Activated T-helper 17 cell treated with anti-CD3 and anti-CD28 coated beads, Interleukin-2, amount 50 U/mL, for 72 hours (primary cell): ENCODE measurements at places on chromosomes 1 and 21. TPM values are rescaled to one million over a fixed set of nuclear protein-coding genes. Genes with fewer than 3 reads are reported as not detected.

Gene CYP2J2
- 1.6 TPM for total RNA-seq

Gene TCEA3
- 33.2 TPM for total RNA-seq

Gene TLR5
- 0.34 TPM for total RNA-seq

- no peaks in the 10 kb centered on the region for H3K27me3 ChIP-seq
- H3K4me3 ChIP-seq: no peak overlapping the region
- H3K36me3 ChIP-seq: no peaks in the 10 kb centered on the region
- no peaks in the 10 kb centered on the region for H3K4me1 ChIP-seq
- no peak for ATAC-seq
Observed at GRCh38 chr1:238681021-238681420, 705.3 kb upstream of the CHRM3 start.

DNA sequence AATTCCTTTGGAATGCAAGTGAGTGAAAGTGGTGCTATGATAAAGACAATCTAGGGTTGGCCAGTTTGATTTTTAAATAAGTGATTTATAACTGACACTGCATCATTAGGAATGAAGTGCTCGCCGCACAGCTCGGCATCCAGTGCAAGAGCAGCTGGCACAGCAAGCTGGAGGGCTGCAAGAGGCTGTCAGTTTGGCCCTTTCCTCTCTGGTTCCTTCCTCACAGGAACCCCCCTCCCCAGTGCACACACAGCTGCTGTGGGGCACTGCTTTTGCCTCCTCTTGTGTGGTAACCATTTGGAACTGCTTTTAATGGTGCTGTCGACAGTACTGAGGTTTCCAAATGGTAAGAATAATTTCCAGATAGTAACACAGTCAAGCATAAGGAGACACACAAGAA lies 10.4 kb upstream of the BCAR3 start:
- H3K4me1 ChIP-seq: peaks cover 16% of the 10 kb centered on the region
- no peaks in the 10 kb centered on the region for H3K36me3 ChIP-seq
- peak overlapping the region; percentile 65 for H3K4me3 ChIP-seq
- H3K27ac ChIP-seq: no peak overlapping the region

- peaks cover 10% of the 10 kb centered on the region for H3K27me3 ChIP-seq
- no peak for ATAC-seq
- H3K36me3 ChIP-seq: no peaks in the 10 kb centered on the region
- H3K27ac ChIP-seq: no peak overlapping the region
- H3K4me3 ChIP-seq: no peak overlapping the region
Observed at GRCh38 chr21:44686843-44687561, 5.0 kb upstream of the KRTAP12-1 start.

DNA sequence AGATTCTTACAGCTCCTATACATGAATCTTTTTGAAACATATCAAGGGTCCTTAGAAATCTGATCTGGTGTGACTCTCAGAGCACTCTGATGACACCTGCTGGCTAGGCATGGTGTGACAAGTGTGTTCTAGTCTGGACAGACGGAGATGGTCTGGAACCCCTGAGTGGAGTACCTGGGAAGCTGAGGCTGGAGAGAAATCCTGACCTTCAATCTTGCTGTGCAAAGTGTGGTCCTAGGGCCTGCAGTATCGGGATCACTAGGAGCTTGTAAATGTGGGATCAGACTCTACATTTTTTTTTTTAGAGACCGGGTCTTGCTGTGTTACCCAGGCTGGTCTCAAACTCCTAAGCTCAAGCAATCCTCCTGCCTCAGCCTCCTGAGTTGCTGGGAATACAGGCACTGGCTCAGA lies 78.6 kb upstream of the SOD1 start:
- no peak overlapping the region for H3K4me3 ChIP-seq
- peaks cover 13% of the 10 kb centered on the region for H3K27me3 ChIP-seq
- H3K4me1 ChIP-seq: peaks cover 13% of the 10 kb centered on the region
- ATAC-seq: peak; percentile 74
- H3K36me3 ChIP-seq: no peaks in the 10 kb centered on the region

- no peak overlapping the region for H3K4me3 ChIP-seq
- H3K4me1 ChIP-seq: peaks cover 24% of the 10 kb centered on the region
- peaks cover 6% of the 10 kb centered on the region for H3K36me3 ChIP-seq
Observed at GRCh38 chr1:235951661-235952060, 85.0 kb upstream of the LYST start.

DNA sequence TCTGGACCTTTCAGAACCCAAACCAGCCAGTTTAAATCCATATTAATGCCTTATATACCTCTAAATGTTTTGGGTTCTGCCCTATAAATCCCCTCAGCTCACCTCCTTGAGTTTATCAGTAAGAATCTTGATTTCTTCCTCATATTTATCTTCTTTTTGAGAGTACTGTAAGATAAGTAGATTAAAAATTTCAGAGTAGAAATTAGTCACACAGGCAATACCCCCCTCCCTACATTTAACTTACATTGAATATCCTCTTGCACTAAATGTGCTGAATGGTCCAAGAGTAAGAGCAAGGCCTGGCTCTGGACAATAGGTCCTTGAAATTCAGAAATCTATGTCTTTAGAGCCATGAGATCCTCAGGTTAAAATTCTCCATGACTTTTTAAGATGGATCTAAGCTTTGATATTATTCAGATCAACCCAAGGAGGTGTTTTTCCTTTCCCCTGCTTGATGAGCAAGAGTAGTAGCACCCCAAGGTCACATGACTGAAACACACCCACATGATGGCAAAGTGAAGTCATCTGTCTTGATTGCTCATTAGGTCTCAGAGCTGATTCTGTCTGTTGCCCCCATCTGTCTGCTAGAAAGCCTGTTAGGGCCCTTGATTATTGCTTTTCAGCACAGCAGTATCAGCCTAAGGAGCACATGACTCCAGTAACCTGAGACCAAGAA lies 15.8 kb upstream of the NUP210L start:
- H3K4me3 ChIP-seq: peak overlapping the region; percentile 69
- peak overlapping the region; percentile 98 for H3K27ac ChIP-seq
- H3K27me3 ChIP-seq: no peaks in the 10 kb centered on the region
- H3K4me1 ChIP-seq: peaks cover 39% of the 10 kb centered on the region
- ATAC-seq: peak; percentile 99

- peaks cover 11% of the 10 kb centered on the region for H3K4me1 ChIP-seq
- no peak overlapping the region for H3K27ac ChIP-seq
- ATAC-seq: no peak
- H3K4me3 ChIP-seq: peak overlapping the region; percentile 86
Observed at GRCh38 chr1:206636671-206637070, 1.3 kb downstream of the DYRK3 start.

DNA sequence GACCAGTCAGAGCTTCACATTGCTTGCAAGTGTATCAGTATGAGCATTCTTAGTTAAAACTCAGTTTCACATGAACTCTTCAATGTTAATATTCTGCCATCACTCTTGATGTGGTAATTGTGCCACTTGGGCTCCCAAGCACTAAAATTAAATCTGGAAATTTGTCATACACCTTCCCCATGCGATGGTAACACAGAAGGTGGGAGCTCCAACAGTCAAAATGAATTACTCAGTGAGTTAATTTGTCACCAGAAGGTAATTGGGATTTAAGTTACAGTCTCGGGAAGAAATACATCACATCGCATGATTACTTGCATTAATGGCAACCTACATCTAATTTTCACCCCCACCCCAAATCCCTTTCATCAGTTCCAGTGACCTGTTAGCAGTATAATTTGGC lies 376.5 kb upstream of the DAB1 start:
- ATAC-seq: no peak
- H3K27ac ChIP-seq: no peak overlapping the region
- H3K4me3 ChIP-seq: no peak overlapping the region
- H3K36me3 ChIP-seq: no peaks in the 10 kb centered on the region
- no peaks in the 10 kb centered on the region for H3K27me3 ChIP-seq

DNA sequence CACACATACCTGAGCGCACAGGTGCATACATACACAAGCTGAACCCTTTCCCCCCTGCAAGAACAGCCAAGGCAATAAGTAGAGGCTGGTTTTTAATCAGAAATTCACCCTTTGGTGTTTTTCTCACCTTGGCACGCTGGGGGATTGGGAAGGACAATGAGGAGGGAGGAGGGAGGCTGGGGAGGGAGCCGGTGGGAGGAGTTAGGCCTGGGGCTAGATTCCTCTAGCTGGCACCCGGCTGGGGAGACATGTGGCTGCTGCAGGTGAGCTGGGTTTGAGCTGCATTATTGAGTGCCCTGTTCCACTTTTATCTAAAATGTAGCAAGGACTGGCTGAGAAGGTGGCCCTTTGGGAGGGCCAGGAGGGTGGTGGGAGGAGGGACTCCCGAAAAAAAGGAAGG lies 97.8 kb upstream of the CSF3R start:
- H3K4me1 ChIP-seq: no peaks in the 10 kb centered on the region
- no peak for ATAC-seq
- H3K4me3 ChIP-seq: no peak overlapping the region
- no peaks in the 10 kb centered on the region for H3K36me3 ChIP-seq
- no peak overlapping the region for H3K27ac ChIP-seq

GRCh38 chr1:42392255-42392654 lies 11.7 kb downstream of the RIMKLA start:
- no peak overlapping the region for H3K27ac ChIP-seq
- no peaks in the 10 kb centered on the region for H3K36me3 ChIP-seq
- ATAC-seq: no peak
- H3K27me3 ChIP-seq: no peaks in the 10 kb centered on the region
- no peak overlapping the region for H3K4me3 ChIP-seq
- H3K4me1 ChIP-seq: peaks cover 7% of the 10 kb centered on the region

DNA sequence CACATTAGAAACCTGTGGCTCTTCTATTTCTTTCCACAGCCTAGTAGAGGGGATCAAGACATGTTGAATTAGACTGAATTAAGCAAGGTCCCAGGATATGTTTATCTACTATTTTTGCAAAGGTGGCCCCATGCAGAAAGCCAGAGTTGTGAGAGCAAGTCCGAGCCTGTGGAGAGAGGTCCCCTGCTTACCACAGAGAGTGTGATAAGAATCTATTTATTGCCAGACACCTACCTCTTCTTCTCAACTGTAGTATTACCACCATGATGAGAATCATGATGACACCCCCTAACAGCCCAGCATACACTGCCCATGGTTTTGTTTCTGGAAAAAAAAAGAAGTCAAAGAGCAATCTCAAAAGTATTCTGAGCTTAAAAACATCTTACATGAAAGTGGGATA lies 23.0 kb downstream of the SLAMF1 start:
- no peaks in the 10 kb centered on the region for H3K27me3 ChIP-seq
- peaks cover 73% of the 10 kb centered on the region for H3K4me1 ChIP-seq
- peak; percentile 28 for ATAC-seq
- H3K36me3 ChIP-seq: peaks cover 100% of the 10 kb centered on the region

DNA sequence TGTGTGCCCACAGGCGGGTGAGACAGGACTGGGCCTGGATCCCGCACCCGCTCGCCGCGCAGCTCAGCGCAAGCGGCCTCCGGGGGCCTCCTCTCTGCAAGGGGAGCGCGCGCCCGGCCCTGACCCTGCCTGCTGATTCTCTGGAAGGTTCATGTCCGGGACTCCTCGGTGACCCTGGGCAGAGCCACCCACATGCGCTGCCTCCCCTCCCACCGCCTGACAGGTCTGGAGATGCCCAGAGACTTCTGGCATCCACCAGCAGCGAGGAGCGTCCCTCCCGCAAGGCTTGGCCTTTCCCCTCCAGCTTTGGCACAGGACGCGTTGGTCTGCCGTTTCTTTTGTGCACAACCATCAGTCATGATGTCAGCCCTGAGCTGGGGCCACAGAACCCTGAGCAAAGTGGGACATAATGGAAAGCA lies 42.0 kb upstream of the COL6A2 start:
- H3K27me3 ChIP-seq: peaks cover 25% of the 10 kb centered on the region
- no peak overlapping the region for H3K4me3 ChIP-seq

- no peaks in the 10 kb centered on the region for H3K4me1 ChIP-seq
- H3K36me3 ChIP-seq: peaks cover 18% of the 10 kb centered on the region
- ATAC-seq: peak; percentile 53
- H3K27ac ChIP-seq: no peak overlapping the region
- H3K27me3 ChIP-seq: no peaks in the 10 kb centered on the region
Observed at GRCh38 chr1:3775490-3776230, 3.1 kb downstream of the SMIM1 start.

DNA sequence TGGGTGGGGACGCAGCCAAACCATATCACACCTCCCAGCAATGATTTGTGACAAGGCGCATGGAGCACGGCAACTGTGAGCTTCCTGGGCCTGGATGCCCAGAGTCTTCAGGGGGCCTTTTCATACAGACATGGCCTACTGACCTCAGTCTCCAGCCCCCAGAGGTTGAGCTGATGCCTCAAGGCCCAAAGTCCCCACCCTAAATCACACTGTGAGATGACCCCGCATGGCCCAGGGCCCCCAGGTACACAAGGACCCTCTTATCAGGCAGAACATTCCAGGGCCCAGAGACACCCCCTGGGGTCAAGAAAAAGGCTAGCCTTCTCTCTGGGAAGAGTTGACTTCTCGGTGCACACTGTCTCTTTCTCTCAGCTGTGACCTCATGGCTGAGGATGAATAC lies 179.7 kb upstream of the C1orf174 start:
- no peaks in the 10 kb centered on the region for H3K36me3 ChIP-seq
- H3K4me3 ChIP-seq: no peak overlapping the region
- peaks cover 7% of the 10 kb centered on the region for H3K27me3 ChIP-seq
- H3K4me1 ChIP-seq: no peaks in the 10 kb centered on the region

DNA sequence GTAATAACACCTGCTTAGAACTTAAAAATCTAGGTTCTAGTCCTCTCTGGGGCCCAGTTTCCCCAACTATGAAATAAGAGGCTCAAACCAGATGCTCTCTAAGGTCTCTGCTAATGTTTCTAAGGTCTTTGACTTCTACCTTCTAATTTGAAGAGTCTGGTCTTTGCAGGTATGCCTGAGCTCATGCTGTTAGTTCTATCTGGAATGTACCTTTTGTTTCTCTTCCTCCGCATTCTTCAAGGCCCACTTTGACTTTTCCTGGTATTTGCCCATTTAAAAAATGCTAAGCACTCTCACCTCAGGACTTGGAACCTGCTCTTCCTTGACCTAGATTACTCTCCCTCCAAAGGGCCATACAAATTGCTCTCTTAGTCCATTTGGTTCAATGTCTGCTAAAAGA lies 13.5 kb downstream of the SLC35D1 start:
- H3K4me3 ChIP-seq: no peak overlapping the region
- no peaks in the 10 kb centered on the region for H3K27me3 ChIP-seq
- H3K27ac ChIP-seq: no peak overlapping the region
- peaks cover 97% of the 10 kb centered on the region for H3K36me3 ChIP-seq
- H3K4me1 ChIP-seq: no peaks in the 10 kb centered on the region

GRCh38 chr1:35178874-35179380 lies 14.0 kb downstream of the SFPQ start:
- peaks cover 30% of the 10 kb centered on the region for H3K4me1 ChIP-seq
- H3K27me3 ChIP-seq: no peaks in the 10 kb centered on the region
- H3K27ac ChIP-seq: no peak overlapping the region
- peaks cover 100% of the 10 kb centered on the region for H3K36me3 ChIP-seq
- no peak overlapping the region for H3K4me3 ChIP-seq

- H3K27me3 ChIP-seq: peaks cover 17% of the 10 kb centered on the region
- H3K4me1 ChIP-seq: no peaks in the 10 kb centered on the region
- no peaks in the 10 kb centered on the region for H3K36me3 ChIP-seq
- no peak overlapping the region for H3K27ac ChIP-seq
Observed at GRCh38 chr1:59165353-59165752, 131.5 kb upstream of the FGGY start.

- peaks cover 21% of the 10 kb centered on the region for H3K27me3 ChIP-seq
- ATAC-seq: no peak
- no peaks in the 10 kb centered on the region for H3K4me1 ChIP-seq
Observed at GRCh38 chr1:22828484-22829308, 118.1 kb downstream of the EPHB2 start.
